ENCODE measurements at places on chromosomes 6 and 20. TPM values are rescaled to one million over a fixed set of nuclear protein-coding genes. Genes with fewer than 3 reads are reported as not detected.

The TP53RK gene
- polyA plus RNA-seq: 18.4 TPM

GRCh38 chr6:15026832-15027231, 219.0 kb upstream of the JARID2 start:
- DNase-seq: no peak

DNA sequence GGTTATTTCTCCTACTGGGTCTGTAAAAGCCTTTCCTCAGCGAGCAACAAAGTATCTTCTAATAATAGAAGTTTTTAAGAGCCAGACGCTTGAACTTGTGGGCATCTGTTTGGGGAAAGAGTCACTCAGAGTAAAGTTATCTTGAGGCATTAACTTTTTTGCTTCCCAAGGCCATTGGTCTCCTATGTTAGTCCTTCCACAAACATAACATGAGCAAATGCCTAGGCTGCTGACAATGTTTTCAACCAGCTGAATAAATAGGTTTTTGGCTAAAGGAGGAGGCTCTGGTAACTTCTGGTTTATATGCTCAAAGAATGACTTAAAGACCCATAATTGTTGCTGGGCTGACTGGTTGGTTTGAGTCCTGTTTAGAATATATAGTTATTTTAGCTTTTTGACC, 213.5 kb upstream of the SYNCRIP start:
- no peak for DNase-seq

GRCh38 chr6:38016824-38017223, 197.3 kb downstream of the ZFAND3 start:
- no peak for DNase-seq

- DNase-seq: no peak
These were observed 40.2 kb upstream of the SAMHD1 start for GRCh38 chr20:36991703-36992102.

The CLDN20 gene
- not detected for polyA plus RNA-seq

The PDYN gene
- not detected for polyA plus RNA-seq

GRCh38 chr20:13298692-13299373, 77.8 kb downstream of the ISM1 start:
- DNase-seq: no peak

The SLC22A3 gene
- polyA plus RNA-seq: not detected

DNA sequence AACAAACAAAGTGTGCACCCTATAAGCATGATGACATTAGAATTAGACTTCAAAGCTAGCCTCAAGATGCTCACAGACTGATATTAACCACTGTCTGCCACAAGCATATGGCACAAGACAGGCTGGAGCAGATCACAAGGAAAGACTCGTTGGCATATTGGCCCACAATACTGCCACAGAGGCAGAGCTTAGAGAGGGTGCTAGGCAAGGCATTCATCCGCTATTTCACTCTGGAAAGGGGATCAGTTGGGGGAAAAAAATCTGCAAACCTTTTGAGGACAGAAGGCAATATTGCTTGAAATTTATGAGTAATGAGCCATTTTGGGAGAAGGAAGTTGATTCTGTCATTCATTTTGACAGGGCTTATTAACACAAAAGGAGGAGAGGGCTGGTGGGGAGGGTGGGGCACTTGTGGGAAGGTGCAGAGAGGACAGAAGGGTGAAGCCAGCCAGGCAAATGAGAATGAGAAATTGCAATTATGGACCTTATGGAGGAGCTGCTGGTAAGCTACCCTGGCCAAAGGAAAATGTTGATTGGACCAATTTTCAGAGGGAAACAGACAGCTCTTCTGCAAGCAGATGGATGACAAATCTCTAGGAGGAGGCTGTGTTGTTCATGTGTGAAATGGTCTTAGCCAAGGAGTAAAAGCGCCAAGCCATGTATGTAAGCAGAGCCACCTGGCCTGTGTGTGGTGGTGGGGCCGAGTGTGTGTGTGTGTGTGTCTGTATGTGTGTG, 187.7 kb downstream of the GMPR start:
- no peak for DNase-seq

The PRSS16 gene
- not detected for polyA plus RNA-seq

- no peak for DNase-seq
These were observed 8.4 kb downstream of the NCOA6 start for GRCh38 chr20:34817072-34817471.

GRCh38 chr6:89987140-89987539, 92.9 kb downstream of the GJA10 start:
- DNase-seq: no peak

All from immature natural killer cell (primary cell).